ENCODE measurements at places on chromosomes 1 and 21.

DNA sequence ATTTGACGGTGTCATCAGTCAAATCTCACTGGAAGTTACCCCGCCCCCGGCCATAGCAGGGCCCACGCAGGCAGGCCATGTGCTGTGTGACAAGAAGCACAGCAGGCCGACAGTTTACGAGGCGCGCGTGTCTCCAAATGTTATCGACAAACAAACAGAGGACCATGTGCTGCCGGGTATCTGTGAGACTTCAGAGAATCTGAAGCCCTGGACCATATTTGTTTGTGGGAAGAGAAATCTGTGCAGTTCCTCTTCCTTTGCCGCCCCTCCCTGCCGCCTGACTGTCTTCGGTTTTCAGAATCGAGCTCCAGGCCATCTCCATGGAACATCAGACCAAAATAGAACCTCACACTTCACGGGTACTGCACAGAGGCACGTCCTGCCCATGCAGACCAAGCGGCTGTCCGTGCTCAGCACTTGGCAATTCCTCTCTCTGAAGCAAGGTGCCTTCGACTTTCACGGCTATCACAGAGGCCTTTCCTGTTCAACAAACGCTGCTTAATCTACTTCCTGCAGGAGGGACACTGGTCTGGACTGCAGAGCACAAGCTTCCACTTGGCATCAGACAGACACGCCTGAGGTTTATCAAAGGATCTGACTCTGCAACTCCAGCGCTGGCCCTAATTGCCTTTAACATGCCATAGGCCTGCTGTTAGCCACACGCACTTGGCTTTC, 135.7 kb upstream of the KRTAP19-8 start:
- DNase-seq, result no peak

GRCh38 chr21:34313116-34313515, 50.7 kb upstream of the KCNE2 start:
- DNase-seq, result no peak

DNA sequence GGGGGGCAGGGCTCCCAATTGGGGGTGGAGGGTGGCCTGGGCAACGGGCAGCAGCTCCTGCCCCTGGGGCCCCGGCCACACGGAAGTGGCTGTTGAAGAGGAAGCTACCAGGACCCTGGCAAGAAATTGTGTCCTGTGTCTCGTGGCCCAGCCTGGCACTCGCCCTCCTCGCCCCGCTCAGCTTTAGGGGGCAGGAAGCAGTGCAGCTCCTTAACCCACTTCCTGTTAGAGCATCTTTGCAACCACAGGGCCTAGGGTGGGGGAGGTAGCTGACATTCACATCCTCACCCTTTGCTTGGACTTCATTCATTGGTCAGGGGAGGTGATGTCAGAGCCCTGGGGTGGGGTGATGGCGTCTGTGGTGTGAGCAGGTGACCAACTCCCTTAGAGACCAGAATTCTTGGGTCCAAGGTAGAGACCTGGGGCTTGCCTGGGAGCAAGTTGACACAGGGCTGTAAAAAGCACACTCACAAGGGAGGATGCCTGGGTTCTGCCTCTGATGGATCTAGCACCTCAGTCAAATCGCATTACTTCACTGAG, at the start of gene ARHGAP30:
Gene ARHGAP30 (minus strand): TSS at position 161 of the 540 bp plus-strand sequence. CDS start 267 bp downstream, outside the sequence.
- peak; percentile 95 for DNase-seq

GRCh38 chr1:152756872-152757271, 953 bp upstream of the KPRP start:
- no peak for DNase-seq

GRCh38 chr1:9121496-9122409, 7.1 kb downstream of the GPR157 start:
- DNase-seq, result peak; percentile 77

DNA sequence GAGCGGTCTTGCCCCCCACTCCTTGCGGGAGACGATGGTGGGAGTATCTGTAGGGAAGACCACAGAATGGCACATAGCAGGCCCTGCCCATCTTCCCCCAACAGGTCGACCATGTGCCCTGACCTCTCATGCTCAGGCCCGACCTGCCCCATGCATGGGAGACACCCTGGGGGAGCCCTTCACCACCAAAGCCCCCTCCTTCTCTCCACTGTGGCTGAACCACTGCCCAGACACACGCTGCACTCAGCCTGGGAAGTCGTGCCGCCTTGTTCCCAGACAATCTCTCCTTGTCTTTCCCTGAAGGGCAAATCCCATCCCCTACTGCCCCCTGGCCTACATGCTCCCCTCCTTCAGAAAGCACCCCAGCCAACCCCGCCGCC, 5.5 kb downstream of the PGLYRP3 start:
- DNase-seq, result no peak

DNA sequence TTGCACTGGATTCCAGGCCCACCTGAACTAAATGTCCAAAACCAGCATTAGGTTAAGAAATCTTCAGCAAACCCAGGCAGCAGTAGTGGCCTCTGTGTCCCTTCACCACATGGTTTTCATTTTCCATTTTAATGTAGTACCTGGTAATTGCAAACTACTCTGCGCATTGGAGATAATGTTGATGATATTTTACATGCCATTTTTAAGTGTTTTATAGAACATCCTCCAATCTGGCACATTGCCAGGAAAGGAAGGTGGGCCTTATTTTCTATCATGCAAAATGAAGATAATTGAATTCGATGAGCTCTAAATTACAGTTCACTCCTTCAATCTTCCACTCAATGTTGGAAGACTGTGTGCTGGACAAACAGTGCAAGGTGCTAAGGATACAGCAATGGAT, 89.5 kb downstream of the ZC3H11B start:
- DNase-seq, result no peak

DNA sequence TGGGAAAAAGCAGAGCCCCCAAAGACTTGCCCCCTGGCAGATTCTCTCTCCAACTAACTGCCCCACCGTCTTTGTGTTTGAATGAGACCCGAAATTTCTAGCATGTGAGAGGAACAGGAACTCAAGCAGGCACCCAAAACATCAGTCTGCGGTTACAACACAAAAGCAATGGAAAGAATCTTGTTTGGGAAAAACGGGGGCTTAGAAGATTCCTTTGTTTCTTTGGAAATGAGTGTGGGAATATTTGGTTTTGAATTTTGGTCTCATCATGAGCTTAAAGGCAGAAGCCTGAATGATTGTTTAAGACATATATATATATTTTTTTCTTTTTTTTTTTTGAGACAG, 188.9 kb upstream of the TMEM51 start:
- no peak for DNase-seq

DNA sequence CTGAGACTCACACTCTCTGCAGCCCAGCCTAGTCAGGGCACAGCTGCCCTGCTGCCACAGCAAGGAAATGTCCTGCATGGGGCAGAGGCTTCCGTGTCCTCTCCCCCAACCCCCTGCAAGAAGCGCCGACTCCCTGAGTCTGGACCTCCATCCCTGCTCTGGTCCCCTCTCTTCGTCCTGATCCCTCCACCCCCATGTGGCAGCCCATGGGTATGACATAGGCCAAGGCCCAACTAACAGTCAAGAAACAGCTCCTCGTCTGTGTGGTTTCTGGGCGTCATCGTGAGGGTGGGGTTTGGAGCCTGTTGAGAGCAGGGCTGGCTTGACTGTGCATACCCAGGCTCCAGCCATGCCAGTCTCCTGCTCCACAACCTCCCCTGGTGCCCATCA, 19.5 kb downstream of the FAAH start:
- DNase-seq, result peak; percentile 45

DNA sequence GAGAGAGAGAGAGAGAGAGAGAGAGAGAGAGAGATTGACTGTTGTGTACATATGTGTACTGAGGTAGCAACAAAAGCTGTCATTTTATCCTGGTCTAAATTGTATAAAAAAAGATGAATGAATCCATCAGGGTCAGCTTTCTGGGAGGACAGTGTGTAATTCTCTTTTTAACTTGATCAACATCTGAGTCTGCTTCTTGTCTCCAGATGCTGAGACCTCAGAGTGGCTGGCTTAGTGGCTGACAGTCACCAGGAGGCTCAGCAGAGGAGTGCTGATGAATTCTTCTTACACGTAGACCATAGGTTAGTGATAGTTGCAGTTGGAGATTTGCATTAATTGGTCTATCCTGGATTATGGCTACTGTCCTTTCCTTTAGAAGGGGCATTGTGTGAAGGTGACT, 28.5 kb upstream of the PLXNA2 start:
- no peak for DNase-seq

DNA sequence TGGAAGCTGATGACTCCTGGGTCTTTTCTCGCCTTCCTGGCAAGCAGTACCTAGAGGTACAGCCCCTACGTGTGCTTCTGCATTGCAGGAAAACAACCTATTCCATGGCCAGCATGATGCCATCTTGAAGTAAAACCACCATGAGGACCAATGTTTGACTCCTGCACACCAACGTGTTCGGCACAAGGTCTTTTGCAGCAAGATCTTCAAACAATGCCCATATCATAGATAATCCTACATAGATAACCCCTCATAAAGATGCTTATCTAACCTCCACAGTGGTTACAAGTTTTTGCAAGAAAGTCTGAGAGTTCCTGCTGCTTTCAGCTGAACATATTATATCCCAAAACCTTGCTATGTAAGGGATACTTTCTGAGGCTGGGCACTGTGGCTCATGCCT, 141.1 kb upstream of the MAP1LC3C start:
- no peak for DNase-seq

DNA sequence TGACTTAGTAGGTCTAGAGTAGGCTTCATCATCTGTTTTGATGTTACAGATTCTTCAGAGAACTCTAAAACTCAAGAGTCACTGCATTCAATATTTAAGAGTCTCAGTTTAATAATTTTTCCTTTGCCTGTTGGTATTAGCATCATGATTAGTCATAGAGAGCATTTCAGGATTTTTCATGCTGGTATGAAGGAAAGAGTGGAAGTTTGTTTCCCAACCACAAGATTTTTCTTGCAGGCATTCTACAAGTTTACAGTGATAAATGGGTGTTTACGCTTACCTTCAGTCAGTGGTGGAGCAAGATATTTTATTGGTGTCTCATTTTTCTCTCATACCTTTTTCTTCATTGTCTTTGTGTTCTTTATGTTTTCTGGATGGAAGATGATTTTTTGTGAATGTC, 58.4 kb upstream of the MYOCOS start:
- no peak for DNase-seq

DNA sequence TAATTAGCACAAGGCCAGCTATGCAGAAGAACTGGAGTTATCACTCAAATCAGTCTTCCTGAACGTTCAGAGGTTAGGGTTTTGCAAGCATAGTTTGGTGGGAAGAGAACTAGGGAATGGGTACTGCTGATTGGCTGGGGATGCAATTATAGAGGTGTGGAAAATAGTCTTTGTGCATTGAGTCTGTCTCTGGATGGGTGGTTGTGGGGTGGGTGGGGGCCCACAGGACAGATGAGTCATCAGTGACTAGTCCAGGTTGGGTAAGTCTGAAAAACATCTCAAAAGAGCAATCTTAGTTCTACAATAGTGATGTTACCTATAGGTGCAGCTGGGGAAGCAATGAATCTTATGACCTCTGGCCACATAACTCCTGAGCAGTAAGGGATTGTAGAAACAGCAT, 89.7 kb upstream of the HMCN1 start:
- no peak for DNase-seq

DNA sequence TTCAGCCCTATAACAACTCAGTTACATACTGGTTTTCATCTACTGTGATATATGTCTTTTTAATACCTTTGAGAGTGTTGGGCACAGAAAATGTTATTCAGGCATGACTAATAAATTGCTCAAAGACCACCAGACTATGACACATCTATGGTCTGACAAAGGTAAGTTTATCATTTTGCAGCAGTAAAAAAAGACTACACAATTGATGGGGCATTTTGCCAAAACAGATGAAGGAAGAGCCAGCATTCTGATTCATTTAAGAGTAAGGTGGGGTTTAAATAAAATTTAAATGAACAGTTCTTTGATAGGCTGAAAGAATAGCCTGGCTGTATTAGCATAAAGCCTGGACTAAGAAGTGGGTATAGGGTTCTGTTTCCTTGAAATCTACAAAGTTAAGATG, 8.8 kb upstream of the RNPC3 start:
- no peak for DNase-seq

GRCh38 chr1:231940701-231941100, 314.1 kb downstream of the DISC1 start:
- no peak for DNase-seq

GRCh38 chr1:202283379-202283844, 58.3 kb downstream of the UBE2T start:
- DNase-seq, result no peak

Data from GM20000 (cell line).